Brain (organoid and tissue), 16 donors: ENCODE measurements at places on chromosomes 3 and 15. TPM values are rescaled to one million over a fixed set of nuclear protein-coding genes. Genes with fewer than 3 reads are reported as not detected.

The SNURF gene
- polyA plus RNA-seq: 5.7 TPM

The LRIG1 gene
- polyA plus RNA-seq: 53.8 TPM

The C3orf49 gene
- not detected for polyA plus RNA-seq

The PXK gene
- 32.3 TPM for polyA plus RNA-seq

The RGMA gene
- 57.8 TPM for polyA plus RNA-seq

The PRTG gene
- polyA plus RNA-seq: 0.14 TPM

The MORC1 gene
- polyA plus RNA-seq: not detected

The COL6A5 gene
- polyA plus RNA-seq: not detected

The TTLL13 gene
- not detected for polyA plus RNA-seq

The ASB14 gene
- not detected for polyA plus RNA-seq

The CCR2 gene
- not detected for polyA plus RNA-seq

The TMEM43 gene
- polyA plus RNA-seq: 36.2 TPM

The POPDC2 gene
- polyA plus RNA-seq: 1.6 TPM

The SLC9C1 gene
- polyA plus RNA-seq: not detected

The ZNF501 gene
- polyA plus RNA-seq: 3.3 TPM

The GOLGA8N gene
- 0.61 TPM for polyA plus RNA-seq

The UBE2Q2 gene
- 5.7 TPM for polyA plus RNA-seq

The ITIH1 gene
- not detected for polyA plus RNA-seq

The PEAK1 gene
- 7.0 TPM for polyA plus RNA-seq

The SMC4 gene
- 16.0 TPM for polyA plus RNA-seq

The IL5RA gene
- polyA plus RNA-seq: 8.1 TPM

The MESP1 gene
- 17.5 TPM for polyA plus RNA-seq

The POLQ gene
- 1.2 TPM for polyA plus RNA-seq

The ARPP21 gene
- polyA plus RNA-seq: 9.4 TPM

The CCK gene
- 71.6 TPM for polyA plus RNA-seq

The PLSCR2 gene
- polyA plus RNA-seq: not detected

The CCR8 gene
- not detected for polyA plus RNA-seq

The AADACL2 gene
- not detected for polyA plus RNA-seq

The TERC gene
- not detected for polyA plus RNA-seq
